ENCODE measurements at places on chromosomes 4 and X.

GRCh38 chr4:185108669-185109068 lies 34.4 kb upstream of the SLC25A4 start:
- DNase-seq: no peak

DNA sequence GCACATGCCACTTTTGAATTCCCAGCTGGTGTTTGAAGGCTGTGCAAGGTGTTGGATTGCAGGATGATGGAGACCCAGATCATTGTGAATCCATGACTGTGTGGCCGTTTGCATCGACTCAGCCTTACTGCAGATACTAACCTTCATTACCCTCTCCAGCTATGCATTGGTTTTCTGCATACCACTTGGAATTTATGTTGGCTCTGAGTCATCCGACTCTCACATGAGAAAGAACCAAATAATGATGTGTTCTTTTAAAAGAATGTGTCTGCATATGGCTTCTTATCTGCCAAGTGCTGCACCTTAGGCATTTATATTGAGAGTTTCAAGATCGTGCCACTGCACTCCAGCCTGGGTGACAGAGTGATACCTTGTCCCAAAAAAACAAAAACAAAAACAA lies 106.7 kb upstream of the PRKX start:
- no peak for DNase-seq

GRCh38 chr4:10347281-10347795 lies 109.9 kb downstream of the ZNF518B start:
- no peak for DNase-seq

DNA sequence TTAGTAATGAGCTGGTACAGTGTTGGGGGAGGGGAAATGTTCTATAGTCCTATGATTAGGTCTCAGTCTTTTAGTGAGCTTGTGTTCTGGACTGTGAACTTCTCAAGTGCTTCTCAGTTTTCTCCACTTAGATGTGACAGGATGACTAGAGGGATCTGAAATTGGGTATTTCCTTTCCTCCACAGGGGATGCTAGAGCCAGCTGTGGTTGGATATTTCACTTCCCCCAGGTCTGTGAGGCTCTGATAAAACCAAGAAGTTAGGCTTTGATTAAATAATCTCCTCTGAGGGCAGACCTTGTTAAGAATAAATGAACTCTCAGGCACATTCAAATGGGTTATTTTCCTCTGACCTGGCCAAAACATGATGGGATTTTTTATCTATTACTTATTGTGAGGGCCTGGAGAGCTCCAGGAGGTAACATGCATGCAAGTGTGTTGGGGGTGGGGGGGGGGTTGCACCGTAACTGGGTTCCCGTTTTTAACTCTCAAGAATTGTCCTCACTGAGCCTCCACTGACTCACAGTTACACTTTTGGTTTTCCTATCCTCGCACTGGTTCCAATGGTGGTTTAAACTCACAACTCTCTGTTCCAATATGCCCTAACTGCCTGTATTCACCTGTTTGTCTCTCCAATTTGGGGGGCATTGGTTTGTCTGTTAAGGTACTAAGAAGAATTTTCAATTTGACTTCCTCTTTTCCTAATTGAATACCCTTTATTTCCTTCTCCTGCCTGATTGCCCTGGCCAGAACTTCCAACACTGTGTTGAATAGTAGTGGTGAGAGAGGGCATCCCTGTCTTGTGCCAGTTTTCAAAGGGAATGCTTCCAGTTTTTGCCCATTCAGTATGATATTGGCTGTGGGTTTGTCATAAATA lies 28.1 kb upstream of the GLRA3 start:
- no peak for DNase-seq

DNA sequence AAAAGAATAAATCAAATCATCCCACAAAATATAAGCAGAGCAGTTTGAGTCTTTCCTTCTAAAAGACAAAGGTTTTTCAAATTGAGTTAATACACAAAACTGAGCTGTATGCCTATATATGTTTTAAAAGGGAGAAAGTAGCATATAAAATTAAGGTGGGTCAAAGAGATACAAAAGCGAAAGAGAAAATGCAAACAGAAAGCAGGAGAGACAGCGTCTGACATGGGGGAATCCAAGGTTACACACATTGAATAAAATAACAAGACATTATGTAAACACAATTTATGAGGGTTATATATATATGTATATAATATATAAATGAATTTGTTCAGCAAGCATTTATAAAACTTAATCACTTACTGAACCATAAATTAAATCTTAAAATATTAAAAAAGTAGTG lies 276.1 kb upstream of the LCORL start:
- DNase-seq: no peak

DNA sequence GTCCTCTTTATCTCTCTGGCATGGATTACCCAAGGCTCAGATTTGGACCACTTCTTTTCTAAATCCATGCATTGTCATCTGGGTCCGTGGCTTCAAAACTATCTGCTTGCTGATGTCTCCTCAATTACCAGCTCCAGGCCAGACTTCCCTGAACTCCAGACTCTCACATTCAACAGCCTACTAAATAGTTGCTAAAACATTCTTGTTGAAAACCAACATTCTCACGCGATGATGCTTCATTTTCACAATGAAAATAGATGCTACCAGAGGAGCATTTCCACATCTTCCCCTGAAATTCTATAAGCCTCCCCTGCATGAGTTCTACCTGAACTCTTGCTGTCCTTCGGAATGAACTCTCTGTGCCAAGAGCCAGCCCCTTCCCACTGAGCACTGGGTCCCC lies 5.2 kb upstream of the TLR6 start:
- DNase-seq: no peak

DNA sequence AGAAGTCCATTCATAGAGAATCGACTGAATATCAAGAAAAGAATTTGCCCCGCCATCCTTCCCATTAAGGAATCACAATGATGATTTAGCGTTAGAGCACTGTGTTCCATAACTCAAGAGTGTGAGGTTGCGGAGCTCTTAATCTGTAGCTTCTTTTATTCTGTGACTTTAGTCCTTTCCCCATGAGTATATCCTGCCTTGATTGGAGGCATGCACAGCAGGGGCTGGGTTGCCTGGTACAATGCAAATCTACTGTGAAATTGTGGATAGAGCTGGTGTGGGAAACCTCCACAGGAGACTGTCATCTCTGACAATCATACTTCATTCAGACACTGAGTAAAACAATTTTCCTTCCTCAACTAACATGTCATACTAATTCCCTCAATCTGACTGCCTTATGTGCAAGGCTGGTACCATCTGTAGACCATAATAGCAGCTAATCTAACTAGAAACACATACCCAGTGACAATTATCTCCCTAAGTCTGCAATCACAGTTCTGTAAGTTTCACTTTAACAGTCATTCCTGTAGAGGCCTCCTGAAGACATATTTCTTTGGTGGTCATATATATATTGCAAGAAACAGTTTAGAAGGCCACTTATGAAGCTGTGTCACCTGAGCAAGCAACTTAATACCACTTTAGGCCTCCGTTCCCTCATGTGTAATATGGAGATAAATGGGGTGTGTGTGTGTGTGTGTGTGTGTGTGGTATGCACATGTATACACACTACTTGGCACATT lies 355.2 kb upstream of the FAM241A start:
- DNase-seq: no peak

DNA sequence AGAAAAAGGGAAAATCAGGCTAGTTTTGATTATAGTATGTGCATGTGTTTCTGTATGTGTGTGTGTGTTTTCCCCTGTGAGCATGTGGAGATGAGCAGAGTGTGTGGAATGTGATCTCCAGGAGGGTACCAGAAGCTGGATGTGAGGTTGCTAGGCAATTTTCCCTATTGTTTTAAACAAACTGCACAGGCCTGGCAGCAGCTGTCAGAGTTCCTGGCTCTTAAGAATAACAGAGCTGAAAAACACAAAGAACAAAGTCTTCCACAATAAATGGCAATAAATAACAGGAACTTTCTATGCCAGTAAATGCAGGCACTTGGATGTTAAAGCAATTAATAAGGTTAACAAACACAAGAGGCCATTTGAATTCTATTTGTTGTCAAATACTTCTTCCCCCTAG lies 344.6 kb upstream of the CTSO start:
- no peak for DNase-seq

DNA sequence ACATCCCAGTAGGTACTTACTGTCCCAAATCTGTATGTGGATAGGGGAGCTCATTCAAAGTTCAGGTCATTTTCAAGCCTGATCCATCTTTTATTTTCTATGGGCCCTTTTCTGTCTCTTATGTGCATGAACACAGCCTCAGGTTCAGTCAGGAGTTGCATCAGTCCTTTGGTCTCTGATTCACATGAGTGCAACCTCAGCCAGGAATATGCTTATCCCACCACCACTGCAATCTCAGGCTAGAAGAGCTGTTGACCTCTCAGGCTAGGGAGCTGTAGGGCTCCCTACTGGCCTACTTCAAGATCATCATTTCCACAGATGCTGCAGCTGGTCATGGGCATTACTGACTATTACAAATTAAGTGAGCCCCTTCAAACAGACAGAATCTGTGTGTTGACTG lies 27.2 kb downstream of the AASDH start:
- DNase-seq: no peak

GRCh38 chr4:162015090-162015489 lies 148.7 kb downstream of the FSTL5 start:
- DNase-seq: no peak

- no peak for DNase-seq
Measured at GRCh38 chr4:152579107-152579764, 43.3 kb upstream of the FBXW7 start.

DNA sequence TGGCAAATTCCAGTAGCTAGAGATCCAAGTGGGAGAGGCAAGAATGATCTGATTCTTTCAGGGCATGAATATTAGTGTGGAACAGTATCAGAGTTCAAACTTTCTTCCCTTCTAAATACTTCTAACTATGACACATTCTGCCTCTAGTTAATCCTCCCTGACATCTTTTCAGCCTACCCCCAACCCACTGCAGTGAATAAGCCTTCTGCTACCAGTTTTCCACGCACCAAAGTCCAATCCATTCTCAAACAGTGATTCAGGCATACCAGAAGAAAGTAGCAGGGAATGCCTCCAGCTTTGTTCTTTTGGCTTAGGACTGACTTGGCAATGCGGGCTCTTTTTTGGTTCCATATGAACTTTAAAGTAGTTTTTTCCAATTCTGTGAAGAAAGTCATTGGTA lies 155.4 kb upstream of the FTHL17 start:
- no peak for DNase-seq

Data from DMS 273 treated with DMSO at 0.1 percent for 48 hours (cell line).